ENCODE measurements at places on chromosomes 4 and X.

DNA sequence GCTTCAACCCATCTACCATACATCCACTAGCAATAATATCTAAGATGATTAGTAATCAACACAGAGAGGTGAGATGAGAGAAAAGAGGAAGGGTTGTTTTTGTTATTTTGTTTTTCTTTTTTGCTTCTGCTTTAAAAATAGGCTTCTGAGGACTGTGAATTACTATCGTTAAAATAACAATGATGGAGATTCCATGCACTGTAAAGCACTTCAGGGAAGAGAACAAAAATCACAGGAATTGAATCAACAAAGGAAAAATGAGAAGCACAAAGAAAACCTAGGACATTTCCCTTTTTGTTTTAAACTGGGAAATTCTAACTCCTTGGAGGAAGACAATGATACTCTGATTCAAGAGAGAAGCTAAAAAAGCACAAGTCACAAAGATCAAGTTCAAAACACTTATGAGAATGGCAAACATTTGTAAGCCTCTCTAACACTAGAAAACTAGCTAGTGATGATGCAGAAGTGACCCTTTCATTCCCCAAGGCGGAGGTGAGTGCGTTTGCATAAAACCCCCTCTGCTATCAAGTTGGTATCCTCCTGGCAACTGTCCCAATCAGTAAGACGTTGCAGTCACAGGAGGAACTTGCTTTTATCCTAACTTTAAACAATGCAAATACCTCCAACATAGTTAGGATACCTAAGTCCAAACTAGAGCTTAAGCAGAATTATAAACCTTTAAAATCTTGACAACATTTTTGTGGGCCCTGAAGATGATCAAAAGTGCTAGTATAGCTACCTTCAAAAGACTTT, 308.5 kb downstream of the CAMK2D start:
- no peaks in the 10 kb centered on the region for H3K27me3 ChIP-seq
- H3K4me1 ChIP-seq: peaks cover 13% of the 10 kb centered on the region
- H3K27ac ChIP-seq: peak overlapping the region; percentile 47
- H3K4me3 ChIP-seq: no peak overlapping the region
- H3K36me3 ChIP-seq: peaks cover 35% of the 10 kb centered on the region
- no peak for DNase-seq

GRCh38 chr4:6953751-6954380, 44.2 kb downstream of the TBC1D14 start:
- no peaks in the 10 kb centered on the region for H3K36me3 ChIP-seq
- no peaks in the 10 kb centered on the region for H3K27me3 ChIP-seq
- no peak for DNase-seq
- peak overlapping the region; percentile 57 for H3K4me3 ChIP-seq

DNA sequence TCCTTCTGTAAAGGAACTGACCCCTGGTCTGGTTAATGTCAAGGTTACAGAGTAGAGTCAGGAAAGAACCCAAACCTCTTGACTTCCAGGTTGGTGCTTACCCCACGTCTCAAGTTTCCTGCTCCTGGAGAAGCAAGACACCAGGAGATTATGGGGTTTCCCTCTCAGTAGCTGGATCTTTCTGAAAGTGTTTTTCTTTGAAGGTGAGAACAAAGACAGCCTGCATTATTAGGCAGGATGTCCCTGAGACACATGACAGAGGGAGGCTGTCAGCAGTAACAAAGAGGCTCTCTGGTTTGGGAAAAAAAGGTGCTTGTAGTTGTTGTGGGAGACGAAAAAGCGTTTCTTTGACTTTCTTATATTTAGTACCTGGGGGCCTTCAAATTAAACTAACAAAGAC, 44.7 kb upstream of the IGFBP7 start:
- no peaks in the 10 kb centered on the region for H3K4me1 ChIP-seq
- no peak overlapping the region for H3K4me3 ChIP-seq
- H3K27me3 ChIP-seq: peaks cover 21% of the 10 kb centered on the region
- DNase-seq: no peak
- no peak overlapping the region for H3K27ac ChIP-seq

DNA sequence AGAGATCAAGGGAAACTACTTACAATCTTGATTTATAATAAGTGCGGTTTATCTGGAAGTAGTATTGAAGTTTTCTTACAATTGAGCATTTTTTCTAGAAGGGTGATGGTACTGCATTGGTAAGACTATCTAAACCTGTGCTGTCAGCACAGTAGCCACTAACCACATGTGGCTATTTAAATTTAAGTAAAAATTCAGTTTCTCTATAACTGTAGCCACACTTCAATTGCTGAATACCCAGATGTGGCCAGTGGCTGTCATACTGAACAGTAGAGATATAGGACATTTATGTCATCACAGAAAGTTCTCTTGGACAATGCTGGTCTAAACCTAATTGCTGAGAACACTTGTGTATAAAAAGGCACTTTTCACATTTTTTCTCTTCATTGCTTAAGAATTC, 222.7 kb downstream of the CBR4 start:
- DNase-seq: no peak
- no peaks in the 10 kb centered on the region for H3K4me1 ChIP-seq
- H3K4me3 ChIP-seq: no peak overlapping the region
- H3K36me3 ChIP-seq: no peaks in the 10 kb centered on the region

DNA sequence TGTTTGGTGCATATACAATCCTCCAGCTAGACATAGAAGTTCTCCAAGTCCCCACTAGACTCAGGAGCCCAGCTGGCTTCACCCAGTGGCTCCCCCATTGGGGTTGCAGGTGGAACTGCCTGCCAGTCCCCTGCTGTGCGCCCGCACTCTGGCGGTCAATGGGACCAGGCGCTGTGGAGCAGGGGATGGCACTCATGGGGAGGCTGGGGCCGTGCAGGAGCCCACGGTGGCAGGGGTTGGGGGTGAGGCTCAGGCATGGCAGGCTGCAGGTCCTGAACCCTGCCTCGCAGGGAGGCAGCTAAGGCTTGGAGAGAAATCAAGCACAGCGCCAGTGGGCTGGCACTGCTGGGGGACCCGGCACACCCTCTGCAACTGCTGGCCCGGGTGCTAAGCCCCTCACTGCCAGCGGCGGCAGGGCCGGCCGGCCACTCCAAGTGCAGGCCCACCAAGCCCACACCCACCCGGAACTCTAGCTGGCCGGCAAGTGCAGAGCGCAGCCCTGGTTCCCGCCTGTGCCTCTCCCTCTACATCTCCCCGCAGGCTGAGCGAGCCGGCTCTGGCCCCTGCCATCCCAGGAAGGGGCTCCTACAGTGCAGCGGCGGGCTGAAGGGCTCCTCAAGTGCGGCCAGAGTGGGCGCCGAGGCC, 12.7 kb upstream of the TMPRSS11D start:
- H3K4me1 ChIP-seq: no peaks in the 10 kb centered on the region
- no peaks in the 10 kb centered on the region for H3K27me3 ChIP-seq
- no peaks in the 10 kb centered on the region for H3K36me3 ChIP-seq
- no peak overlapping the region for H3K4me3 ChIP-seq
- H3K27ac ChIP-seq: no peak overlapping the region
- DNase-seq: no peak

GRCh38 chr4:61590881-61591280, 390.8 kb downstream of the ADGRL3 start:
- no peak overlapping the region for H3K4me3 ChIP-seq
- H3K4me1 ChIP-seq: no peaks in the 10 kb centered on the region
- H3K27ac ChIP-seq: no peak overlapping the region
- H3K36me3 ChIP-seq: no peaks in the 10 kb centered on the region

DNA sequence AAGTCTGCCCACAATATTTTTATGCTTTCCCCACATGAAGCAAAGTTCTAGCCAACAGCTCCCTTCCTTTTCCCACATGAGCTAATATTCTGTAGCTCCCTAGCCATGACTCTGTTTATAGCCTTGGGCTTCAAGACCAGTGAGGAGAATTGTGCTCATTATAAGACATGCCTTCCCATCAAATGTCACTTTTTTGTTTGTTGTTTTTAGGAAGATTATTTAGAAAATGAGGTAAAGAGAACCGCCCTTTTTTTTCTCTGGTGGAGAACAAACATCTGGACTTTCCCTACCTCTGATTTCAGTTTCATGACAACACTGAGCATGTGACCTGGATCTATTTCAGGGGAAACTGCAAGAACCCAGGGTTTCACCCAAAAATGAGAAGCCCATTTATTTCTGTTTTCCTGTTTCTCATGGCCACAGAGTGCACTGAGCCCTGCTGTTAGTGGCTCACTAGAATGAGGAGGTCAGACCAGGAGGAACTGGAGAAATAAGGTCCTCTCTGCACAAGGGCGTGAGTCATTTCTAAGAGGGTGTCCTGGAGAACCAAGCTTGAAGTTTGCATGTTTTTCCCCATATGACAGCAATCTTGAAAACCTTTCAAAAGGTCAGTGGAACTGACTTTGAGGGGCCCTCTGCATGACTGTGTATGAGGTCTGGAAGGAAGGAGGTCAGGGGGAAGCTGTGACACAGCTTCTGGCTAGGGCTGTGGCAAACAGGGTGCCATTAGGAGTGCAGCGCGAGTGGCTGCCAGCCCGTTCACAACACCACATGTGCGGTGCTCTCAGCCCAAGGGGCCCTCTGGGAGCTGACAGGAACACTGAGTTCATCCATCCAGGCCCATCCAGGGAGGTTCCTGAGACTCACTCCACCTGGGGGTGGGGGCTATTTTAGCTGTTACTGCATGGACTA, 55.2 kb downstream of the CHST7 start:
- no peak overlapping the region for H3K4me3 ChIP-seq
- H3K4me1 ChIP-seq: no peaks in the 10 kb centered on the region
- no peak for DNase-seq
- peak overlapping the region; percentile 59 for H3K27ac ChIP-seq
- no peaks in the 10 kb centered on the region for H3K36me3 ChIP-seq

- DNase-seq: peak; percentile 41
- peaks cover 8% of the 10 kb centered on the region for H3K4me1 ChIP-seq
- H3K27me3 ChIP-seq: no peaks in the 10 kb centered on the region
- H3K27ac ChIP-seq: peak within 1 kb of the TSS; percentile 100
- peak within 1 kb of the TSS; percentile 96 for H3K4me3 ChIP-seq
These were observed at the start of gene CLOCK for GRCh38 chr4:55546756-55547465. TSS of gene CLOCK (minus strand) at chr4:55546909. CDS start at chr4:55482785, 64,124 bp downstream.

DNA sequence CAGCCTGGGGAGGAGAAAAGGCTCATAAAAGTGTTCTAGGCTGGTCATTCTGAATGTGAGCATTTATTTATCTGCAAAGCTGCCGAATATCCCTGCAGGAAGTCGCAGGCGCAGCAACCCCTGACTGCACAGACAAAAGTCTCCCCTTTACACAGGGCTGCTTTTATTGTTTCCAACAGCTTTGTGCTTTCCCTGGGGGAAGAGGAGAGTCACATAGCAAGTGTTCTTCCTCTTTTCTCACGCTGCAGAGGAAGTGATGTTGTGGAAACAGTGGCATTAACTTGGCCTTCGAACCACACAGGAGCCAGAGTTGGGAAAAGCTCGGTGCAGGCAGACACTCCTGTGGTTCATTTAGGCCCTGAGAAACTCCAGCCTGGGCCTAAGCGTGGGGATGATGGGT, 81.5 kb upstream of the BCOR start:
- H3K27ac ChIP-seq: no peak overlapping the region
- H3K36me3 ChIP-seq: no peaks in the 10 kb centered on the region
- H3K4me3 ChIP-seq: no peak overlapping the region

DNA sequence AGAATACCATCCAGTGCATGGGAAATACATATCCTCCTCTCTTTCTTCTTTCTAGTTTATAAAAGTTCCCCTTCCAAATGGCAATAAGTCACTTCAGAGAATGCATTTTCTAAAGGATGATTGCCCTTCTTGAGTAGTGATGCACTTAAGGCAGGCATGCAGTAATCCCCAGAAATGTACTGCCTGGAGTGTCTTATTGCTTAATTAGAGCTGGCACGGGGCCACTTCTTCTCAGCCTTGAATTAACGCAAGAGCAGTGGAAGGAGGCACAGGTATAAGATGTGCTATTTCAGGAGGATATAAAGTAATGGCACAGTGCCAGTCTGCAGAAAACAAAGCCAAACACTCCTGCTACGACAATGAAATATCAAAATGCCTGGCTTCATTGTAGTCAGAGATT, 371.4 kb upstream of the FAM241A start:
- H3K27me3 ChIP-seq: no peaks in the 10 kb centered on the region
- H3K27ac ChIP-seq: no peak overlapping the region
- DNase-seq: no peak
- no peaks in the 10 kb centered on the region for H3K4me1 ChIP-seq
- H3K4me3 ChIP-seq: no peak overlapping the region

DNA sequence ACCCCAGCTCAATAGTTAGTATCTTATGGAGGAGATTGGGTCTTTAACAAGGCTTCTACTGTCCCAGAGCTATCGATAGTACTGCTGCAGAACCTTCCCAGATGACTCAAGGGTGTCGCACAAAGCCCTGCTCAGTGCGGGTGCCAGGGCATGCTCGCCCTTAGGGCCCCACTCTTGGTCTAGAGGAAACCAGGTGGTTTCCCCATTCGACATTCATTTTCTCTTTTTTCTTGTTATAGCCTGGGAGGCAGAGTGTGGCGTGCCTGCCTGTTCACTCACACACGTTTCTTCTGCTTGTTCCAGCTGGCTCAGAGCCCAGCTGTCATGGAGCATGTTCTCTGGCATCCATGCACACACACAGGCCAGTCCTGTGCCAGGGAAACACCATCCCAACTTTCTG, 144.5 kb downstream of the SMIM20 start:
- peaks cover 13% of the 10 kb centered on the region for H3K4me1 ChIP-seq
- no peaks in the 10 kb centered on the region for H3K36me3 ChIP-seq
- H3K4me3 ChIP-seq: no peak overlapping the region
- no peak for DNase-seq
- no peak overlapping the region for H3K27ac ChIP-seq

DNA sequence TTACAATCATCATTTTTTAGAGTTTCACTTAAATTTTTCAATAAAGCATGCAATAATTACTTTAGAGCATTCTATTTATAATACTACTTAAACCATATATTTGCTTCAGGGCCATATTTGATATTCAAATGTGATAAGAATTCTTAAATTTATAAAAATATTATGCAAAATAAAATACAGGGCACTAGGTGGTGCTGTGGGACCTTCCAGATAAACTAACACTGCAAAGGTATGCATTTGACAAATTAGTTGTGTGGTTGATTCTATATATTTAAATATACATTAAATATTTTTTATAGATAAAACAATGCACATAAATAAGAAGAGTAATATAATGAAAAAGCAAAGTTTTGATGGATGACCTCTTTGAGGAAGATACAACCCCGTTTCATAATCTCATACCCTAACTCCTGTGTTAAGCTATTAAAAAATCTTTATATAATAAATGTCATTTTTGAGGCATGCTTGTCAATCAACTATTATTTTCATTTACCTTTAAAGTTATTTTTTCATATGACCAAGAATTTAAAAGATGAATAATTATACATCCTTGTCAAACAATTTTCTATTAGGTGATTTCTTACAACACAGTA, 128.4 kb downstream of the REELD1 start:
- no peak for DNase-seq
- H3K36me3 ChIP-seq: no peaks in the 10 kb centered on the region
- H3K27me3 ChIP-seq: no peaks in the 10 kb centered on the region
- no peaks in the 10 kb centered on the region for H3K4me1 ChIP-seq

- H3K36me3 ChIP-seq: no peaks in the 10 kb centered on the region
- H3K27ac ChIP-seq: no peak overlapping the region
- H3K4me1 ChIP-seq: no peaks in the 10 kb centered on the region
- H3K27me3 ChIP-seq: no peaks in the 10 kb centered on the region
These were observed 105.7 kb downstream of the PSAPL1 start for GRCh38 chr4:7328913-7329638.

GRCh38 chr4:78766650-78767049, 9.5 kb upstream of the BMP2K start:
- H3K4me1 ChIP-seq: no peaks in the 10 kb centered on the region

- H3K4me1 ChIP-seq: peaks cover 7% of the 10 kb centered on the region
- H3K4me3 ChIP-seq: no peak overlapping the region
- no peak overlapping the region for H3K27ac ChIP-seq
These were observed 106.4 kb downstream of the RTL5 start for GRCh38 chrX:72025236-72025770.
